ENCODE measurements at places on chromosomes 5 and 9.

GRCh38 chr9:18605766-18606180, 131.8 kb downstream of the ADAMTSL1 start:
- no peak for DNase-seq

- DNase-seq = no peak
Observed at GRCh38 chr5:145764325-145764724, 70.8 kb downstream of the PRELID2 start.

DNA sequence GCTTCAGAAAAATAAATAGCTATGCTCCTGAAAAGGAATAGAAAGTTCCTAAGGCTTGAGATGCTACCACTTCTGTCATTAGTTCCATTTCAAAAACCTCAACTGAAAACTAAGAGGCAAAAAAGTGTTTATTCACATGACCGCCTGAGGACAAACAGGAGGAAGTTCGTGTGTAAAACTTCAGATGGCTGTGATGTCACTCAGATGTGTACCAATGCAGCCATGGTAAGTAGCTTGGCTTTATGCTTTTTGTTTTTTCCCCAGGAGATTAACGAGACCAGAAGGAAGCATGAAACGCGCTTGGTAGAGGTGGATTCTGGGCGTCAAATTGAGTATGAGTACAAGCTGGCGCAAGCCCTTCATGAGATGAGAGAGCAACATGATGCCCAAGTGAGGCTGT, 33.0 kb downstream of the LMNB1 start:
- no peak for DNase-seq

GRCh38 chr5:22258139-22258538, 595.0 kb downstream of the CDH12 start:
- DNase-seq = no peak

GRCh38 chr9:125428060-125428901, 166.7 kb downstream of the GAPVD1 start:
- DNase-seq = no peak

- no peak for DNase-seq
Observed at GRCh38 chr9:126066131-126066530, 260.5 kb upstream of the MVB12B start.

DNA sequence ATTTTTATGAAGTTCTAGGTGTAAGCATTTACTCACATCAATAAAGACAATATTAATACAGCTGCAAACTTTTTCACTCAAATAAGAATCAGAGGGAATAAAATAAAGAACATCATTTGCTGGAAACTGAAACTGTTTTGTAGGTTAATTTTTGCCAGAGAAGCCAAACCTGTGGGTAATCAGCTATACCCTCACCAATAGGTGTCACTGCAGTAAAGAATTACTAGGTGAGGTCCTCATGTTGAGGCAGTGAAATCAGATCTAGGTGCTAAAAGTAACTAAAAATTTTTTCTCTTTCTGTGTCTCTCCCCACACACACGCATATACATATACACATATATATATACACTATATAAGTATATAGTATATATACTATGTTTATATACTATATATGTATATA, 1016.3 kb upstream of the SEMA6A start:
- no peak for DNase-seq

DNA sequence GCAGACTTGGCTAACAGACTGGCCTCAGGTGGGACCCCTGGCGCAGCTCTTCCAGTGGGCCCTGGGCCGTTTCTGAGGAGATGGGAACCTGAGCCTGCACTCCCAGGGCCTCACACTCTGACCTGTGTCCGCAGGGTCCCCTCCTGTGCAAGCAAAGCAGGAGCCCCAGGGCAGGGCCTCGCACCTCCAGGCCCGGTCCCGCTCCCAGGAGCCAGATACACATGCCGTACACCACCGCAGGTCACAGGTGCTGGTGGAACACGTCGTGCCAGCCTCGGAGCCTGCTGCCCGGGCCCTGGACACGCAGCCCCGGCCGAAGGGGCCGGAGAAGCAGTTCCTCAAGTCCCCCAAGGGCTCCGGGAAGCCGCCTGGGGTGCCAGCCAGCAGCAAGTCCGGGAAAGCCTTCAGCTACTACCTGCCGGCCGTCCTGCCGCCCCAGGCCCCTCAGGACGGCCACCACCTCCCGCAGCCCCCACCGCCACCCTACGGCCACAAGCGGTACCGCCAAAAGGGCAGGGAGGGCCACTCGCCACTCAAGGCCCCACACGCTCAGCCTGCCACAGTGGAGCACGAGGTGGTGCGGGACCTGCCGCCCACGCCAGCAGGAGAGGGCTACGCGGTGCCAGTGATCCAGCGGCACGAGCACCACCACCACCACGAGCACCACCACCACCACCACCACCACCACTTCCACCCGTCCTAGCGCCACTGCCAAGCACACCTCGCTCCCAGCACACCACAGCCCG, 29.2 kb downstream of the NKD2 start:
- DNase-seq = no peak

- DNase-seq = no peak
Observed at GRCh38 chr5:172531704-172532026, 77.3 kb upstream of the SH3PXD2B start.

- no peak for DNase-seq
Observed at GRCh38 chr9:107280543-107280942, 2.5 kb upstream of the RAD23B start.

- DNase-seq = no peak
Observed at GRCh38 chr5:149012350-149012749, 50.5 kb downstream of the SH3TC2 start.

DNA sequence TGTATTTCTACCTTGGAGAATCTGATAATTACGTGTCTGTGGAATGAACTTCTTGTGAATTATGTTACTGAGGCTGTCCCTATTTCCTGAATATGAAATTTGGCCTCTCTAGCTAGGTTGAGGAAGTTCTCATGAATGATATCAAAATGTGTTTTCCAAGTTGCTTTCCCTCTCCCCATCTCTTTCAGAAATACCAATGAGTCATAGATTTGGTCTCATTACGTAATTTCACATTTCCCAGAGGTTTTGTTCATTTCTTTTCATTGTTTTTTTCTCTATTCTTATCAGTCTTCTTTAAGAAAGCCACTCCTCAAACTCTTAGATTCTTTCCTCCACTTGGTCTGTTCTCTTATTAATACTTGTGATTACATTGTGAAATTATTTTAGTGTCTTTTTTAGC, 923.8 kb upstream of the CDH9 start:
- DNase-seq = no peak

DNA sequence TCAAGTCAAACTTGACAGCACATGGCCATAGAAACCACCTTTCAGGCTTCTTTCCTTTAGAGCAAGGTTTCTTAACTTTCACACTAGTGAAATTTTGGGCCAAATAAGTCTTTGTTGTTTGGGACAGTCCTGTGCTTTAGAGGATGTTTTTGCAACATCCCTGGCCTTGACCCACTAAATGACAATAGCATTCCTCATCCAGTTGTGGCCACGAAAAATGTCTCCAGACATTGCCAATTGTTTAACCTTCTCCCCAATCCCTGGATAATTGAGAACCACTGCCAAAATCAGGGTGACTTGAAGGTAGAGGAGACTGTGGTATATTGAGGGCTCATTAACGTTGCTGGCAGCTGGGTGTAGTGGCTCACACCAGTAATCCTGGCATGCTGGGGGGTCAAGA, 72.0 kb downstream of the ALDH1A1 start:
- DNase-seq = no peak

GRCh38 chr5:77337686-77338085, 127.2 kb downstream of the PDE8B start:
- no peak for DNase-seq

DNA sequence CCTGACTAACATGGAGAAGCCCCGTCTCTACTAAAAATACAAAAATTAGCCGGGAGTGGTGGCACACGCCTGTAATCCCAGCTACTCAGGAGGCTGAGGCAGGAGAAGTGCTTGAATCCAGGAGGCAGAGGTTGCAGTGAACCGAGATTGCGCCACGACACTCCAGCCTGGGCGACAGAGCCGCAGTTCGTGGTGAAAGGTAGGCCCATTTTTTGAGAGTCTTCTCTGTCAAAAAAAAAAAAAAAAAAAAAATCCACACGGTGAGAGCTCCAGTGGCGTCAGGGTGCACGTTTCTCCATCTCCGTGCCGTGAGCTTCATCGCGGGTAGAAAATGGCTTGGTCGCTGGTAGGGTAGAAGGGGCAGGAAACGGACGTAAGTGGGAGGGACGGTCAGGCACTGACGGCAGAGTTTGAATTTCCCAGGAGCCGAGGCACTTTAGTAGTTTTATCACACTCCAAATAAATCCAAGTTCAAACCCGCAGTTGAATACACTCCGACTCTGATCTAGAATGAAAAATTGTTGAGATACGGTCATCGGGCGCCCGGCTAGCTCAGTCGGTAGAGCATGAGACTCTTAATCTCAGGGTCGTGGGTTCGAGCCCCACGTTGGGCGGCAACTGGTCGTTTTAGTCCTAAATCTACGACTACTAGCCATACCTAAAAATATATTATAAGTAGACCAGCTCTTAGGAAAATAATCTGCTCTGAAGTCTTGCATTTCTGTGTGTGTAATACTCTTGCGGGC, 2.4 kb upstream of the TRIM7 start:
- peak; percentile 83 for DNase-seq

- no peak for DNase-seq
Observed at GRCh38 chr5:91742550-91742949, 359.4 kb upstream of the ARRDC3 start.

GRCh38 chr5:133753856-133754255, 141.5 kb upstream of the FSTL4 start:
- no peak for DNase-seq

- no peak for DNase-seq
Observed at GRCh38 chr9:136203408-136204144, 1.4 kb downstream of the LHX3 start.

All from RWPE2 (cell line).